Hypothalamus (tissue), 51 donors: ENCODE measurements at places on chromosomes 4 and X.

- DNase-seq = peak; percentile 63
Measured at GRCh38 chrX:154534526-154535322, 11.9 kb downstream of the G6PD start.

- DNase-seq = no peak
Measured at GRCh38 chrX:128818690-128819089, 704.6 kb downstream of the SMARCA1 start.

GRCh38 chrX:12999422-12999821 lies 24.5 kb downstream of the TMSB4X start:
- DNase-seq = no peak

- no peak for DNase-seq
Measured at GRCh38 chrX:14837155-14837554, 35.7 kb downstream of the FANCB start.

- no peak for DNase-seq
Measured at GRCh38 chrX:122565952-122566351, 618.1 kb upstream of the GRIA3 start.

- DNase-seq = no peak
Measured at GRCh38 chr4:10640561-10641201, 43.9 kb downstream of the CLNK start.

GRCh38 chr4:1763550-1764080 lies 29.5 kb upstream of the FGFR3 start:
- DNase-seq = no peak

- no peak for DNase-seq
Measured at GRCh38 chrX:68411729-68412128, 21.6 kb downstream of the OPHN1 start.

DNA sequence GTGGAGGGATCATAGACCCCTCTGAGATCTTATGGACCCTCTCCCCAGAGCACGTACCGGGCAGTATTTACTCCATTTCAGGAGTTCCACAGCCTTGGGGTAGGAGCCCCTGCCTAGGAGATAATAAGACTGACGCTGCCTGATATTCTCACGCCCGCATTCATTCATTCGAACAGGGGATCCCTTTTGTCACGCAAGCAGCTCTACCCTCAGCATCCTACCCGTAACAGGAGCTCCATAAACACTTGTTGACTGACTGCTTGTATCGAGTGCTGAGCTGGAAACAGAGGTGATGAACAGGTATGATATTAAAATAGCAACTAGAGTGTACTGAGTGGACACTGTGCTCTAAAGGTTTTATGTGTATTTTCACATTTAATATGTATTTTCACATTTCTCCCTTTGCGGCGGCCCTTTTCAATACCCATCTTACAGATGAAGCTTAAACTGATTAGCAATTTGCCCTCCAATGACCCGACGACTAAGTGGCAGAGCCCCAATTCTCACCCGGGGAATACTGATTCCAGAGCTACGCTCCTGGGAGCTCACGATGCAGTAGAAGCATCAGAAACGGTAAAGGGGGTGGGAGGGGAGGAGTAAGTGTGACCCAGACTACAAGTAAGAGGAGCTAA lies 888 bp downstream of the RAB28 start:
- DNase-seq = peak; percentile 1

- DNase-seq = no peak
Measured at GRCh38 chrX:68936608-68937007, 107.8 kb downstream of the EFNB1 start.

DNA sequence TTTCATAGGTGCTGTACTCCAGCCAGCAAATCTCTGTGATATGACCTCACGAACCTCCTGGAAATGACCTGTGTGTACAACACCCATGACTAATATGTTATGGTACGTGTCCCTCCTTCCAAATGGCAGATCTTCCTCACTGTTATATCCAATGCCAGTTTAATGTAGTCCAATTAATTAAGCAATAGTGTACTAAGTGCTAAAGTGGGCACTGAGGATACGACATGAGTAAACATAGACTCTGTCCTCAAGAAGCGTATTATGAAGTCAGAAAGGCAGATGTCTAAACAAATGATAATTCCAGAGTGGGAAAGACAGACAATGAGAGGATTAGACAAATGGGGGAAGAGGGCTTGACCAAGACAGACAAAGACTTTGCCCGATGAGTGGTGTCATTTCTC lies 33.9 kb downstream of the GPRIN3 start:
- DNase-seq = no peak

DNA sequence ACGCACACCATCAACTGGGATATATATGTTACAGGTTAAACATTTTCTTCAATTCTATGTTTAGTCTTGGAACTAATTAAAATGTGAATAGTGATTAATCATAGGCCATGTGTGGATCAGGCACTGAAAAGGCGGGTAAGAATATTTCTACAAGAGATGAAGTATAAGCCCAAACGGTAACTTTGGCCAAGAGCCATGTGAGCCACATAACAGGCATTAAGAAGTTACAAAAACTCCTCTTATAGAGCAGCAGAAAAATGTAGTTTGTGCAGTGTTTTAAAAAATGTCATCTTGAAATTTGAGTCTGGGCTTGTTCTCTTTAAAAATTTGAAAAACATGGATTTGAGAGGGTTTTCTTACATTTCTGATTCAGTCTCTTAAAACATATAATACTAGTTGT lies 521.8 kb upstream of the DIPK2B start:
- no peak for DNase-seq

DNA sequence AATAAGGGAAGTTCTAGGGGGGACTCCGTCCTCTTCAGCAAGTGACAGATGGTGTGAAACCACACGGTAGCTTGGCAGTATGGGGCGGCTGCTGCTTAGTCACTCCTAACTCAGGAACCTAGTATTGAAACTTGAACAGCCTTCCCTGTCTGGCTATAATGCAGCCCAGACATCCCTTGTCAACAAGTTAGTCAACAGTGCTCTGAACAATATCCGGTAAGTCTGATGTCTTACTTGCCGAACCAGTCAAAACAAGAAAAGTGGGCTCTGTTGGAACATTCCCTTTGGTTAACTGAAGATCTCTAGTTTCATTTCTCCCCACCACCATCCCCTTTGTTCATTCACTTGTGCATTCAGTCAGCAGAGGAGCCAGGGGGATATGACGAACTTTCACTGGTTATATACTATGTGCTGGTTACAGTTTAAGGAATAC lies 18.7 kb upstream of the CXCL13 start:
- DNase-seq = no peak

DNA sequence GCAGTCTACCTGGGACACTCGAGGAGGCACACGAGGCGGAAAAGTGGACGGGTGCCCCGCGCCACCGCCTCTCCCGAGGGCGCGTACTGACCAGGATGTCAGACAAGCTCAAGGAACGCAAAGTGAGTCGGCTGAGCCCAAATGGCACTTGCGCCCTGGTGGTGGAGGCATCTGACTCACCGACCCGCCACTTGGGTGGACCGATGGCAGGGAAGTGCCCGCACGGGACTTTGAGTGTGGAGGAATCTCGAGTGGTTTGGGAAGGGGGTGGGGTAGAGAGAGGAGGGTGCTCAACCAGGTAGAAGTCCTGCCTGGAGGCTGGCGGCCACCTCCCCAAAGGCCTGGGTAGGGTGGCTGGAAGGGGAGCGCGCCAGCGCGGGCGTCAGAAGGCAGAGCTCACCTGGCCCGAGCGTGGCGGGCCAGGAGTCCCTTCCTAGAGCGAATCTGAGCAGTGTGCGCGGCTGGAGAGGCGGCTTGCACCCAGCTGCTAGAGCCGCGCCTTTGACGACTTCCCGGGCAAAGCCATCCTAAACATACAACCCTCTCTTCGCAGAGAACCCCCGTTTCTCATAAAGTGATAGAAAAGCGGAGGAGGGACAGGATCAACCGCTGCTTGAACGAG lies 655 bp downstream of the HELT start:
- no peak for DNase-seq

- DNase-seq = no peak
Measured at GRCh38 chr4:40335525-40335894, 377 bp downstream of the CHRNA9 start.

GRCh38 chr4:7461230-7461629 lies 26.5 kb upstream of the PSAPL1 start:
- no peak for DNase-seq

- no peak for DNase-seq
Measured at GRCh38 chr4:165970703-165971420, 97.8 kb downstream of the TLL1 start.

DNA sequence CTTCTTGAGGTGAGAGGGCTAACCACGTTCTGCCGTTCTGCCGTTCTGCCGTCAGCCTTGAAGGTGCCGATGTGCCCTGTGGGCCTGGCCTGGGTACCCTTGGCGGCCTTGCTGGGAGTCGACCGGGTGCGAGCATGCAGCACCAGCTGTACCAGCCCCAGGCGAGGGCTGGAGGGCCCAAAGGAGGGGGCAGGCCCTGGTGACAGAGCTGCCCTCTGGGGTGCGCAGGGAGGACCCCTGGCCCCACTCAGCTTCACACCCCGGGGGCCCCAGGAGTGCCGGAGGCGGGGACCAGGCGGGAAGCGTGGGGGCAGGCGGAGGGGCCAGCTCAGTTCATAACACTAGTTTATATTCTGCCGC lies 22.1 kb downstream of the UVSSA start:
- no peak for DNase-seq

DNA sequence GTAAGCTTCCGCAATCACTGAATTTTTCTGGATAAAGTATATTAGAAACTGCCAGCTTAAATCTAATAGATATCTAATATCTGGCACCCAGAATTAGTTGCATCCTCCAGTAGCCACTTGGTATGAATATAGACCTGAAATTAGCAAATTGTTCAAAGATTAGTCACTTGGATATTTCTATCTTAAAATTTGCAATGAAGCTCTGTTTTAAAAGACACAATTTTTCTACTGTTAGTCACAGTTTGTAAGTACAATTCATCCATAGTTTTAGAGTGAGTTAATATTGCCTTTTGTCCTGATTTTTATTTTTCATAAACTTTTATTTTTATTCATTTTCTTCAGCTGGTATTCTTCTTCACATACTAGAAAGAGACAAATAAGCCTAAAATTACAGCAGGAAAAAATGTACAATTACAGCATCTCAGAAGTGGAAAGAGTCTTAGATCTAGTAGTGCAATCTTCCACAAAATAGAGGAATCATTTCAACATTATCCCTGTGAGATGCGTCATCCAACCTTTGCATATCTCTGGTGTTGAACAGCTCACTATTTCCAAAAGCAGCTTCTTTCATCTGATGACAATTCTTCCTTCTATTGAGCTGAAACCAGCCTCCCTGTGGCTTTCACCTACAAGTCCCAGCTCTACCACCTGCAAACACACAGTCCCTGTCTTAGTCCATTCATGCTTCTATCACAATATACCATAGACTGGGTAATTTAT lies 190.0 kb upstream of the AR start:
- DNase-seq = no peak

GRCh38 chr4:6155996-6156750 lies 44.2 kb downstream of the JAKMIP1 start:
- DNase-seq = no peak

GRCh38 chr4:105896984-105897775 lies 1.9 kb downstream of the NPNT start:
- no peak for DNase-seq
